ENCODE measurements at places on chromosomes 13 and 19. TPM values are rescaled to one million over a fixed set of nuclear protein-coding genes. Genes with fewer than 3 reads are reported as not detected.

Gene MICOS13
- 43.3 TPM for total RNA-seq

Gene LILRA5
- 2.6 TPM for total RNA-seq

Gene MYPOP
- 0.52 TPM for total RNA-seq

Gene DCAF15
- total RNA-seq: 6.3 TPM

Gene AMH
- 0.52 TPM for total RNA-seq

Gene MYO1F
- 7.8 TPM for total RNA-seq

Gene WDR62
- total RNA-seq: 2.1 TPM

Gene SPTBN4
- total RNA-seq: 0.52 TPM

Measured in skeletal muscle tissue (tissue), 5 donors.